ENCODE measurements at places on chromosomes 7 and 10.

DNA sequence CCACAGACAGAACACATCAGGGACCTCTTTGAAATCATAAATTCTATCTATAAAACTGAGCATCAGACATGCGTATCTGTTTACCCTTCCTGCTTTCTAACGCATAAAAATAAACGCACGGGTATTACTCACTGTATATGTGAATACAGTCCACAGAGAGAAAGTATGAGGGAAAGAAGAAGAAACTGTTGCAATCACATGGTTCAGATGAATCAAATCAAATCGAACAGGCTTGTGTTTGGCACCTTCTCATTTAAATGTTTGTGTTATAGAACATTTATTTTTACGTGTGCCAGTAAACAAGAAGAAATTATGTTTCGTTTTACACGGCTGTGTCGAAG is 322.0 kb downstream of the FRMD4A start:
- DNase-seq: no peak

GRCh38 chr7:28956608-28957063 is 1.5 kb downstream of the TRIL start:
- peak; percentile 15 for DNase-seq

DNA sequence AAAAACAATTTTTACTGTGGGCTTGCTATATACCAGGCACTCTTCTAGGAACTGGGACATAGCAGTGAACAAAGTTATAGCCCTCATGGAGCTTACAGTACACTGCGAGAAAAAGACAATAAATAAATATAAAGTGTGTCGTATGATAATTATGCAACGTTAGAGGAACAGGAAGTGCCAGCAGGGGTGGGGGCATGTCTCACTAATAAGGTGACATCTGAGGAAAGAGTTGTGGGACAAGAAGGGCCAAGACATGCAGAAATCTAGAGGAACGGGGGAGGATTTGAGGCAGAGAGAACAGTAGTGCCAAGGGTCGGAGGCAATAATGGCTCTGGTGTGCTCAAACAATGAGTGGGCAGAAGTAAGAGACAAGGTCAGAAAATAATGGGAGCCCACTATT is 52.8 kb downstream of the LMBR1 start:
- no peak for DNase-seq

- DNase-seq: no peak
These were observed 103.7 kb upstream of the ZPBP start for GRCh38 chr7:50196719-50197118.

GRCh38 chr10:104614245-104614831 is 26.8 kb upstream of the SORCS3 start:
- peak; percentile 50 for DNase-seq
